ENCODE measurements at places on chromosomes 7 and 10.

DNA sequence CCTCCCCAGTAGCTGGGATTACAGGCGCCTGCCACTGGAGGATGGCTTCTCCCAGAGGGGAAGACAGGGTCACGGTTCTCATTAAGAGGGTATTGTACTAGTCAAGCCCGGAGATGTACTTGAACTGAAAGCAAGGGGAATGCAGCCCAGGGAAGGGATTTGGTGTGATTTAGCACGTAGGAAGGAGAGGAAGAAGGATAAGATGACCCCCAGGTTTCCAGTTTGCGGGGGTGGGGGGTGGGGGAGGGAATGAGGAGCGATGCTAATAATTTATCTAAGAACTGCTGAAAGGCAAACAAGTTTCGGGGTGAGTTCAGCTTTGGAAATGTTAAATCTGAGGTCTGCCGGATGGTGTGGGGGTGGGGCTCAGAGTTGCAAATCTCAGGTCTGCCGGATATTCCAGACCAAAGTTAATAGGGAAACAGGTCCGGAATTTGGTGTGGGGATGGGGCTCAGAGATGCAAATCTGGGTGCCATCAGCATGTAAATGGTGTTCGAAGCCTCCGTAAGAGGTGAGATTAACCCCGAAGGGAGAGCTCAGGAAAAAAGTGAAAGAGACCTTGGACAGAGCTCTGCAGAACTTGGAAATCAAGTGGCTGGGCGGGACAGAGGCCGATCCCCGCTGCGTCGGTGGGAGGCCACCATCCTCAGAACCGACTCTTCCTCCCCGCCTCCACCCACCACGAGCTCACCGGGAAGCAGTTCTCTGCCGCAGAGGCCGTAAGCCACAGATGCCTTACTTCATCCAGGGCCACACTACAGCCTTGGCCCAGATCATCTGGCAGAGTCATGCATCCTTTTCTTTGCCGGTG is 1.6 kb upstream of the SEPHS1 start:
- DNase-seq = no peak

- DNase-seq = no peak
Measured at GRCh38 chr7:128948976-128949760, 11.4 kb downstream of the IRF5 start.

DNA sequence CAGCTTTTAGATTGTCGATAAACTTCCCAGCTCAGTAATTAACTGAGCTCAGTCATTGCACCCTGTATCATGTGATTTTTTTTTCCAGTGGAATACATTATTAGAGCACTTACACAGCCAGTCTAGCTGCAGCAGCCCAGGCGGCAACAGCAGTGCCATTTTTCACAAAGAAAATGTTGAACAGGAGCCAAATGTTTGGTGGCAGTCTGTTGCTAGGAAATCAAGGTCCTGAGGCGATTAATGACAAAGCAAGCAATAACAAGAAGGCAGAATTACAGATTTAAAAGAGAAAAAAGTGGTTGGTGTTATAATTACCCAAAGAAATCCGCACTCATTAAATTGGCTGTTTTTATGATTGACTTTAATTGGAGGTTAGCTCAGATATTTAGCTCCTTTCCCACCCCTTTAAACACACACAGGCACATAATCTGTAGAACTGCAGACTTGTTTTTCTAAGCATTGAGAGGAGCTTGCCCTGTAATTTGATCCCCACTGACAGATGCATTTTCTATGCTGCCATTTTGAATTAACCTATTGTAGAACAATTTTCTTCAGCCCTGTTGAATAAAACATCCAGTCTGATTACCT is 267.4 kb downstream of the ADK start:
- no peak for DNase-seq

DNA sequence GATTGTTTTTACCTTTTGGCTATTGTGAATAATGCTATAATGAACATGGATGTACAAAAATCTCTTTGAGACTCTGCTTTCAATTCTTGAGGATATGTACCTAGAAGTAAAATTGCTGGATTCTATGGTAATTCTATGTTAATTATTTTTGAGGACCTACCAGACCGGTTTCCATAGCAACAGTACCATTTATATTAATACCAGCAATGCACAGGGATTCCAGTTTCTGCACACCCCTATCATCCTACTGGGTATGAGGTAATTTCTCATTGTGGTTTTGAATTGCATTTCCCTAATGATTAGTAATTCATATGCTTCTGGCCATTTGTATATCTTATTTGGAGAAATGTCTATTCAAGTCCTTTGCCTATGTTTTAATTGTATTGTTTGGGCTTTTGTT is 9.9 kb upstream of the PPP1R9A start:
- DNase-seq = no peak

DNA sequence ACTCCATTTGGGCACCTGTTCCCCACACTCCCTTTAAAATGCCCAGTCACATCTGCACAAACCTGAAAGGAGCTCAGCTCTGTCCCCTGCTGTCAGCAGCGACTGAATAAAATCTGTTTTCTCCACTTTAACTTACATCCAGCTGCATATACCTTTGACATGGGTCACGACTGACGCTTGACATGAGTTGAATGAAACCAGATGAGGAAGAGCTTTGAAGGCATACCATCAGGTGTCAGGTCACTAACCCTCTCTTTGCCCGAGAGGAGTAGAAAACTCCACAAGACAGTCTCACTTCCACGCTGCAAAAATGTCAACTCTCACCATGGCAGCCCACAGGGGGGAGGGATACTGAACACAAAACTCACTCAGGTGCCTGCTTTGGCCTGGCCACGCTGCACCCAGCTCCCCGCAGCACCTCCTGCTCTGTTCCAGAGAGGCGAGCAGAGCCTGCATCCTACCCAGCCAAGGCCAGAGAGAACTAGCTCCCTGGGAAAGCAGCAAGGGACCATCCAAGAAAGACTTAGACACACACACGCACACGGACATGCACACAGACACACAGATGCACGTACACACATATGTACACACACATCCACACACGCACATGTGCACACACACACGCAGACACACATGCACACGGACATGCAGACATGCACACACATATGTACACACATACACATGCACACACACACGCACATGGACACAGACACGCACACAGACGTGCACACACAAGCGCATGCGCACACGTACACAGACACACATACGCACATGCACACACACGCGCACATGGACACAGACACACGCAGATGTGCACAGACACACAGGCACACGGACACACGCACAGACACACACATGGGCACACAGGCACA is 191.0 kb downstream of the MAD1L1 start:
- DNase-seq = no peak

DNA sequence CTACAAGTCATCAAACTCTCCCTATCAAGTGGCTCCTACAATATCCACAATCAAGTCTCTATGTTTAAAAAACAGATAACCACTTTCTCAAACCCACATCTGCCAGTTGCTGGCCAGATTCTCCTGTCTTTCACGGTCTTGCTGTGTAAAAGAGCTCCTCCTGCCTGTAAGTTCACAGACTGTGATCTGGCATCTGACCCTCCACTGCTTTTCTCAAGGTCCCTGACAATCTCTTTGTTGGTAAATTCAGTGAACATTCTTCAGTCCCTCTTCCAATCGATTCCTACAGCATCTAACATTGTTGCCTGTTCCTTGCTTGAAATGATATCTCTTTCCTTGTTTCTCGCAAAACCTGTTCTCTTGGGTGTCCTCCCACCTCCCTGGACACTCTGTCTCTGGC is 18.5 kb upstream of the LMOD2 start:
- DNase-seq = no peak

GRCh38 chr7:55019191-55019690 is 424 bp downstream of the EGFR start:
- peak; percentile 50 for DNase-seq

DNA sequence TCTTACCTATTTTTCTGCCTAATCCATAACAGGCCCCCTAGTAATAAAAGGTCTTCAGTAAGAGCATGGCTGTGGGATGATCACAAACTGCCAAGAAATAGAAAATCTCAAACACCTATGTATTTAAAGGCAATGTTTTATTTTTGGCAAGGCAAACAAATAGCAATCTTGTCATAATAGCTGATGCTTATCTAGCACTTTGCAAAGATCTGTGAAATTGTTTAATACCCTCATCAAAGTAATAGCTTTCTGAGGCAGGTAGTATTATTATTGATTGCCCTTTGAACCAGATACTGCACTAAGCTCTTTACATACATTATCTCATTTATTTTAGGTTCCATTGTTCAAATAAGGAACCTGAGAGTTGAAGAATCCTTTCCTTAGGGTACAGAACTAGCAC is 1.6 kb upstream of the CADPS2 start:
- no peak for DNase-seq

- no peak for DNase-seq
Measured at GRCh38 chr7:91140982-91141381, 123.3 kb upstream of the FZD1 start.

GRCh38 chr7:27103489-27104226 is 1.2 kb upstream of the HOXA2 start:
- no peak for DNase-seq

DNA sequence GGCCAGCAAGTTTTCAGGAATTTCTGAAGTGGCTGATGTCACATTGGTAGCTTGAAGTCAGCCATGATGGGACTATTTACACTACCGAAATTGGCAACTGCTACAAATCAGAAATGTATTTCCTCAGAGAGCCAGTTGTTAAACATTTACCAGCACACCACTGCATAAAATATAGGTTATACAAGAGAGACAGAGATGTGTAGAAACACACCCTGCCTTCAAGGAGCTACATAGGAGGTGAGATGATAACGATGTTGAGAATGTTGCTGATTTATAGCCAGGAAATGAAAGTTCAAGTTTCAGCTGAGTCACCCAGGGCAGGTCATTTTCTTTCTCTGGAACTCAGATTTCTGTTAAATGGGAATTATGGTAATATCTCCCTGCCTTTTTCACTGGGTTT is 46.0 kb upstream of the TCF7L2 start:
- DNase-seq = no peak

- no peak for DNase-seq
Measured at GRCh38 chr7:5248201-5248885, 34.4 kb upstream of the SLC29A4 start.

- DNase-seq = no peak
Measured at GRCh38 chr7:39069896-39070881, 92.5 kb downstream of the POU6F2 start.

DNA sequence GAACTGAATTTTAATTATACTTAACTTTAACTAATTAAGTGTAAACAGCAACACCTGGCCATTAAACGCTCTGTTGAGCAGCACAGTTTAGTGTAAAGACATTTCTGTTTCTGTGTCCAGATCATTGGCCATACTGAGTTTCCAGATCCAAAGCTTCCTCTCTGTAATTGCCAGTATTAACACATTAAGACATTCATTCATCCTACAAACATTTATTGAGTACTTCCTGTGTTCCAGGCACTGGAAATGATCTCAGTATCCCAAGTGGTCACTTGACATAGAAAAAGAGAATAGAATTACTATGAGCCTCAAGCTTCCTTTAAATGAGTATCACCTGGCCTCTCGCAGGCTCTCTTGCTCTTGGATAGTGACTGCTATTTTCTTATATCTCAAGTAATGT is 618.1 kb downstream of the SORCS3 start:
- DNase-seq = no peak
